RPMI7951 (cell line): ENCODE measurements at places on chromosomes 3 and 15.

DNA sequence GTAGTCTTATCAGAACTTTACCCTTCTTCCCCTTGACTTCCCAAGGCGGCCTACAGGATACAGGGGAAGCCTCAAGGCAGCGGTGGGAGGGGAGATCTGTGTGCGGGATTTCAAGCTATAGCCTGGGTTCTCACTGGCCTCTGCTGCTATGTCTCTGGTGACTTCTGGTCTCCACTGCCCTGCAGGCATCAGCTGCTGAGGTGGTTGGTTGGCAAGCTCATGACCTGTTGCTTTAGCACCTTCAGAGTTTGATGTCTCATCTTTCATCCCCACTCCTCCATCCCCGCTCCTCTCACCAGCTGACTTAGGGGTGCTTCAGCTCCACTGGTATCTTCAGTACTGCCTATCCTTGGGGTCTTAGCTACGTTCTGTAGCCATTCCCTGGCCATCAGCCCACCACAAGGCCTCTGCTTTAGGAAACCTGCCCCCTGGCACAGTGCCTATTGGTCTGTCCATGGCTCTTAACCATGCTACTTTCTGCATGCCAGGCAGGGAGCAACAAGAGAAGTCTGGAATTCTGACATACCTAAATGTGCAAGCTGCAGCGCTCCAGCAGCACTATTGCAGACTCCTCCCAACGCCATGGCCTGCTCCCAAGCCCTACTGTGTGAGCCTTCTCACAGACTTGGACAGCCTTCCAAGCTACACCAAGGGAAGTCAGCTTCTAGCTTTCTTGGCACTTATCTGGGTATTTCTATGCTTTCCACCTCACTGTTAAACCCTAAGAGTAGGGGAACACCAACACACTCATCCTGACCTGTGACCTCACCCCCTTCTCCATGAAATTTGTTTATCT lies 1.8 kb upstream of the YEATS2 start:
- DNase-seq: peak; percentile 20

GRCh38 chr15:41944313-41944940 lies 27.9 kb downstream of the EHD4 start:
- peak; percentile 98 for DNase-seq

- DNase-seq: no peak
Measured at GRCh38 chr15:77143616-77144015, 72.7 kb upstream of the TSPAN3 start.

DNA sequence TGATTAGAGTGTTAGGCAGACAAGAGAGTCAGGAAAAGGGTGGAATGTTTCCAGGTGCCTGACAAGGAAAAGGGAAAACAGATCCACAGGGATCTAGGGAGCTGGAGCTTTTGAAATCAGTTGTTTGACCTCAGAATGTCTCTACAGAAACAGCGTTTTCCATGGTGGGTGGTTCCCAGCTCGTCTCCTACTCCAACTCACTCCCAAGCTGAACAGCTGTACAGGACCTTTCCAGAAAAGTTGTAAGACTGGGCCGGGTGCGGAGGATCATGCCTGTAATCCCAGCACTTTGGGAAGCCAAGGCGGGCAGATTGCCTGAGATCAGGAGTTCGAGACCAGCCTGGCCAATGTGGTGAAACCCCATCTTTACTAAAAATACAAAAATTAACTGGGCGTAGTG lies 55.7 kb upstream of the RYK start:
- DNase-seq: no peak

DNA sequence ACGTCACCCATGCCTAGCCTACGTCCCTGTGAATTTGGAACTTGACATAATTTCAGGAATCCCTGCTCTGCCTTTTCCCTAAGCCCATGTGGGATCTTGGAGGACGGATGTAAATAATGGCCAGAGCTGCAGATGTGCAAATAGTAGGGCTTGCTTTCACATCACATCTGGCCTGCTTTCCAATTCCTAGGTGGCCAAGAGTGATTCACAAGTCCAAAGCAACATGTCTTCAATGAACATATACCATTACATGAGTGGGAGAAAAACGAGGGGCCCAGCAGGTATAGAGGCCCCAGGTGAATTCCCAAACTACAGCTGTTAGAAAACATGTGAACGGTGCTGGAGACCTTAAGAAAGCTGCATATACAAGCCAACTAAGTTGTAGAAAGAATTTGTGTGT lies 214.6 kb downstream of the MAGI1 start:
- DNase-seq: no peak

DNA sequence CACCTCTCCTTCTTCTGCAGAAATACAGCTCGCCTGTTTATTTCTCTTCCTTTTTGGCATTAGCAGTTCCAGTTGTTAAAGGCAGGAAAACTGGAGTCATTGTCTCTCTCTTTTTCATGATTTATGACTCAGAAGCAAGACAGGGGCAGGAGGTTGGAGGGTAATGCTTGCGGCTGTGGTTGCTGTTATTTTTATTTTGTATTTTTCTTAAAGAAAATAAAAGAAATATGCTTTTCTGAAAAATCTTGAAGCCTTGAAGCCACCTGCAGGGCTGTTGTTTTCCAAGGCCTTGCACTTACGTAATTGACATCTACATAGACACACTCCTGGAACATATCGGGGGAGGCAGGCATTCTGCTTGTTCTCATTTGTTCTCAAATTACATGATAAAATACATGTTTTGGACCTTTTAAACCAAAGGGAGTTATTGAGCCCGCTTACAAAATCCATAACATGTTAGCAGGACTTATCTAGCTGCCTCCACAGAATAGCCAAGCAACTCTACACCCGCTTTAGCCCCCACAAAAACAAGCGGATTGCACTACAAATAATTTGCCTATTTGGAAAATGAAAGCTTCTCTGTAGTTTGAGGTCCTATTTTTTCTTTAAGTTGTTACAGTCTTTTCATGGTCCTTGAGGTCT lies 1004.6 kb upstream of the NR2F2 start:
- no peak for DNase-seq

GRCh38 chr15:89126009-89126408 lies 37.8 kb downstream of the ABHD2 start:
- no peak for DNase-seq

GRCh38 chr3:127026661-127027060 lies 43.7 kb downstream of the PLXNA1 start:
- DNase-seq: no peak

DNA sequence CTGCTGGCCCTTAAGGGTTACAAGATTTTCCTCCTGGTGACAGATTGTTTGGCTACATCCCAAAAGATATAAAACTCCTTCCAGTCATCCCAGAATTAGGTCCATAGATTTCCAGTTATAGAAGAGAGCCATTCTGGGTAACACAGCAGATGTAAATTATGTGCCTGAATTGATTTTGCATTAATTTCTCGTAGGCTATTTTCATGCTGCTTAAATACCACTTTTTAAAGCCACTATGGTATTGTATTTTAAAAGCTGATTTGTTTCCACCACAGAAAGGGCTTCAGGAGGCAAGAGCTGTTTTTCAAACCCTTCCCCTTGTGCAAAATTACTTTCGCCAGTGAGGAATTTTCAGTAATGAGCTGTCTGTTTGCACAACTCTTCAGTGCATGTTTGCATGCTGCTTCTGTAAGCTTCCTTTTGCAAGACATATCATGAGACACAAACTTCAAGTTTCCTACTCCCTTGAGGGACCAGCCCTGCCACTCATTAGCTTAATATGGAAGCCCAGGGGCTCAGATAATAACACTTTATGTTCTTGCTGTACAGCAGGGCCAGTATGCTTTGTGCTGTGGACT lies 105.4 kb upstream of the TNIK start:
- no peak for DNase-seq

GRCh38 chr3:86845726-86846125 lies 145.2 kb downstream of the VGLL3 start:
- DNase-seq: no peak

DNA sequence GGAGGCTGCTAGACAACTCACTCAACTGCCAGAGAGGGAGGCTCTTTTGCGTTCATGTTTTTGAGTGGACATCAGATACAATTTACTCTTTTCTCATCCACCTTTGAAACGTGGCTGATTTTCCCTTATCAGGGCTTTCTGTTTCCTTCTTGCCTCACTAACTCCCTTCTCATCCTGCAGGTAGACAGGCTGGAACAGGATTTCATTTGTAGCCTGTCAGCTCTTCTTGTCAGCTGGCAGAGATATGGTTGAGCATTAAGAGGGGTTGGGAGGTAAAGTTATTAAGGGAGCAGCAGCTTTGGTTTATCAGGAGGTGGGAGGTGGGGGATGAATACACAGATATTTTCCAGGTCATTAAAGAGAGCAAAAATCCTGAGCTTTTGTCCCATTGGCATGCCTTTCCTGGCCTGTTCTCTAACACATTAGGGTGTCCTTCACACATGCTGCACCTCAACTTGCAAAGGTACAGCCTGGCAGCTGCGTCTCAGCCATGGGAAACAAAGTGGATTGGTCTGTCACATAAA lies 73.5 kb downstream of the PPM1L start:
- no peak for DNase-seq

DNA sequence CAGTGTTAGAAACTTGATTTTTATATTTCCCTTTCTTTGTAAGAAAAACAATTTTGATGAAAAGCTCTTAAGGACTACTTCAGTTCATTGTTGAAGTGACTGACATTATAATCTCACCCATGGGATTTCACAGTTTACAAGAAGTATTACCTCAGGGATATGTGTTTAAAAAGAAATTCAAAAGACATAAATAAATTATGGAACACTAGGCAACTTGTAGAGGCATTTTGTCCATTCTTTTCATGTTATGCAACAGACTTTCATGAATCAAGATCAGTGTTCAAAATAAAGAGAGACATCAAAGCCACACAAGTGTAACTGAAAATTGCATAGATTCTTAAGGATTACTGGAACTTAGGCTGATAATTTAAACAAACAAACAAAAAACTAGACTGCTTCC lies 196.8 kb upstream of the AGTR1 start:
- no peak for DNase-seq
